ENCODE measurements at places on chromosomes 7 and 10.

GRCh38 chr7:129882531-129882930 lies 70.2 kb downstream of the UBE2H start:
- no peak for DNase-seq

- no peak for DNase-seq
Measured at GRCh38 chr7:2926120-2926895, 82.2 kb upstream of the GNA12 start.

- no peak for DNase-seq
Measured at GRCh38 chr10:59865101-59865500, 41.3 kb downstream of the CCDC6 start.

DNA sequence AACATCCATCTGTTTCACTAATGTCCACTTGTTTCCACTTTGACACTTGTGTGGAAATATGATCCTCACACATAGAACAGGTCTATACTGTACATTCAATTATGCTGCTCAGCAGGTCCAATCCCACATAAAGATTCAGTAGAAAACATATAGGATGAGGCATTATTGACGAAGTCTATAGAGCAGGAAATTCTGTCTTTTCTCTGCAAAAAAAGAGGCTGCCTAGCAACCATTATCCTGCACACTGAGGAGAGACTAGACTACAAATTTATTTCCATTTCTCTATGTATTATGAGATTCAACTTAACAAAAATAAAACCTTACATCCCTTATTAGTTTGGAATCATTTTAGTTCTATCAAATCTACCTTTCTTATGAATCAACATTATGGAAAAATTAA lies 204.6 kb upstream of the POM121L12 start:
- no peak for DNase-seq

- no peak for DNase-seq
Measured at GRCh38 chr7:2355705-2356008, 1.0 kb downstream of the EIF3B start.

GRCh38 chr10:126945351-126946030 lies 40.3 kb downstream of the DOCK1 start:
- no peak for DNase-seq

- no peak for DNase-seq
Measured at GRCh38 chr7:139016931-139017511, 18.8 kb downstream of the ZC3HAV1L start.

- no peak for DNase-seq
Measured at GRCh38 chr10:63431962-63432797, 33.6 kb downstream of the JMJD1C start.

DNA sequence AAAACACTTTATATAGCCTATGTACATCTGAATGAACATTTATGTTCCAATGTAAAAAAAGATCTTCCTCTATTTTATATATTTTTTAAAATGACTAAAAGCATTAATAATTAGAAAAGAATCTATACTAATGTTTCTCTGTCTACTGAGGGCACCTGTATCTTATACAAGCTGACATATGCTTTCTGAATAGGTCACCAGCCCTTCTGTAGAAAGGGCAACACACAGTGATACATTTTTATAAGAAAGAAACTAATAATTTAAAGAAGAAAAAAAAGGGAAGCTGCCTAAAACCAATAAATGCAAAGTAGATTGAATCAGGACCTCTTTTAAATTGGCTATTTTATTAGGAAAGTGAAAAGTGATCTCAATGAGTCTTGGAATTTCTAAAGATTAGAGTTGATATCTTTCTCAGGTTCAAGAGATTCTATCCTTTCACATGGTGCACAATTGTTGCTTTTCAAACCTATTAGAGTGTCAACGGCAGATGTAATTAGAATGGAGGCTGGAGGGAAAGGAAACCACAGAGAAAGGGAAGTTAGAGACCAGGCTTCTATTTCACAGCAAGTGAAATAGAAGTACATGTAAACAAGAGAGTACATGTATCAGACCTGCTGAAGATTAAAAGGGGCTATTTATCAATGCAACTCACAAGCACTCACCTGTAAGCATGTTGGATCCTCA lies 6.3 kb downstream of the MTPN start:
- no peak for DNase-seq

DNA sequence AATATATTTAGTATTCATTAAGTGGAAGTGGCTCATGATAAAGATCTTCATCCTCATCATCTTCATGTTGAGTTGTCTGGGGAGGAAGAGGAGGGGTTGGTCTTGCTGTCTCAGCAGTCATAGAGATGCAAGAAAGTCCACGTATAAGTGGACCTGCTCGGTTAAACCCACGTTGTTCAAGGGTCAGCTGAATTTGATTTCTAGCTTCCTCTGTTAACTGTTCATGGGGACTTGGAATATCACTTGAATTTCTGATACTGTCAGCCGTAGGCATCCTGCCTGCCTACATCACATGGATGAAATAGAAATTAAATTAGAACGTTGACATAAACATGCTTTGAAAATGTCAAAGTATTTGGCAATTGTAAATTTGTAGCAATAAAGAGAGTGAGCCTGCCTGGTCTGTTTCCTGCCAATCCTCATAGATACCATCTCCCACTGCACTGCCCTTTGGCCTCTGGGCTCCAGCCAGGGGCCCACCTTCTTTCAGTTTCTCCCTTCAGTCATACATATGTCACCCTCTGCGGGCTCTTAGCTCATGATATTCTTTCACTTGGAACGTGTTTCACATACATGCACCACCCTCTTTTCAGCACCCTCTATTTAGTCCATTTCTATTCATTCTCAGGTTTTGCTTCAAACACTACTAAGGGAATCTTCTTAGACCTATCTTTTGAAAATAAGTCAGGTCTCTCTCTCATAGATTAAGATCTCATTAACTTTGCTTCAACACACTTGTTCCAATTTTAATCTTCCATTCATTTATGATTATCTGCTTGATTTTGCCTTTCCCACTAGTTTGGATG lies 376.3 kb downstream of the IPMK start:
- DNase-seq = no peak

- no peak for DNase-seq
Measured at GRCh38 chr10:127039435-127039834, 134.2 kb downstream of the DOCK1 start.

- DNase-seq = no peak
Measured at GRCh38 chr7:18566829-18567228, 71.3 kb downstream of the HDAC9 start.

DNA sequence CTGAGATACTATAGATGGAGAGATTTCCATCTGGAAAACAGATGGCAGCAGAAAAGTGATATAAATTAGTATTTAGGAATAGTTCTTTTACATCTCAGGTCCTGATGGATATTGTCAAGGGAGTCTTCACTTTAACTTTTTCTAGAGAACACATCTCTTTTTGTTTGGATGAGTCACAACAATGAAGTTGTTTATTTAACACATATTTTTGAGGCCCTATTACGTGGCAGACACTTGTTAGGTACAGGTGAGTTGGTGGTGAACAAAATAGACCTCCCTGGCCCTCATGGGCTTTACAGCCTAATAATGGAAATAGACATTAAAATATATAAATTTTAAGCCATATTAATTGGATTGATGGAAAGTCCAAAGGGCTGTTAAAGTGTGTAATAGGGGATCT lies 168.3 kb downstream of the VTI1A start:
- no peak for DNase-seq

GRCh38 chr10:86876748-86877147 lies 80.7 kb downstream of the MMRN2 start:
- no peak for DNase-seq

DNA sequence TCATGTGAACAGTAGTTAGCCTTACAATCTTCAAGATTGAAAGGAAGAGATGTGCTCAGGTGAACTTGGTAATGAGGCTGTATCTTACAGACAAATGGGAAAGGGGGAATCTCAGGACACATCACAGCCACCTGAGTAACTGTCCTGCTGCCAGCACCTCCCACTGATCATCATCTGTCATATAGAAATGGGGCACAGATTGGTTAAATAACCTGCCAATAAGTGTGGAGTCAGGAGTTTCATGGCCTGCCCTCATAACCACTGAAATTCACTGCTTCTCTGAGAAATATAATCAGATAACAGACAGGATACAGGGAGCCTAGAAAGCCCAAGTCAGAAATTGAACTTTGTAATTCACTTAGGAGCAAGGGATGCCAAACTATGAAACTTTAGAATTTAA lies 64.9 kb upstream of the TAS2R16 start:
- DNase-seq = no peak

GRCh38 chr7:129799350-129799955 lies 153.3 kb downstream of the UBE2H start:
- no peak for DNase-seq

- no peak for DNase-seq
Measured at GRCh38 chr7:157279741-157280215, 57.0 kb upstream of the DNAJB6 start.

GRCh38 chr7:111268941-111269340 lies 178.0 kb downstream of the LRRN3 start:
- no peak for DNase-seq

GRCh38 chr7:45515346-45515745 lies 58.8 kb upstream of the ADCY1 start:
- no peak for DNase-seq

DNA sequence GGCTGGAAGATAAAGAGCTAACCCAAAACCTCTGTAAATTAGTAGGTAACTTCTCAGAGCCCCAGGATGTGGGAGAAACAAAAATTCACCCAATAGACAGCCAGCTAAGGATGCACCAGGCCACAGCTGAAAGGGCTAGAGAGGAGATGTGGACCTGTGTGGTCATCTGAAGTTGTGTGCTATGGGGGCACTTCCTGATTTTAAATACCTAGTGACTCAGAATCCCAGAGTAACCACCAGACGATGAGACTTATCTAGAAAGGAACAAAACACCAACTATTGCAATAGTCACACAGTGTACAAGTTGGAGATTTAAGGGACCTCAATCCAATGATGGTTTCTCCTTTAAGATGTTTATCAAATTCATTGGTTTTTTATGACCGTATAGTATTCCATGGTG lies 408.3 kb upstream of the ANKRD30A start:
- no peak for DNase-seq

DNA sequence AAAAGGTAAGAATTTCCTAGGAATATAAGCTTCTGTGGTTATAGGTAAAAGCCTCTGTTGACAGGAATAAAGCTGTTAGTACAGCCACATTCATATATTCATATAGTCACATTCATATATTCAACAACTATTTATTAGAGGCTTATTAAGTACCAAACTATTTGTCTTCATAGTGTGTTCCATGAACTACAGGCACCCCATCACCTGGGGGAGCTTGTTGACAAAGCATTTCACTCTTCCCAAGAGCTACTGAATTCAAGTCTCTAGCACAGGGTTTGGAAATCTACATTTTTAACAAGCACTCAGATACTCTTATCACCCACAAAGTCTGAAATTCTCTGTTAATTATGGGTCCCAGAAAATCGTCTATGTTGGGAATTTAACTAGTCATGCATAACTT lies 110.6 kb downstream of the RNLS start:
- no peak for DNase-seq

GRCh38 chr10:17120694-17121093 lies 8.9 kb downstream of the CUBN start:
- no peak for DNase-seq

- DNase-seq = no peak
Measured at GRCh38 chr10:58373442-58373827, 11.8 kb upstream of the TFAM start.

DNA sequence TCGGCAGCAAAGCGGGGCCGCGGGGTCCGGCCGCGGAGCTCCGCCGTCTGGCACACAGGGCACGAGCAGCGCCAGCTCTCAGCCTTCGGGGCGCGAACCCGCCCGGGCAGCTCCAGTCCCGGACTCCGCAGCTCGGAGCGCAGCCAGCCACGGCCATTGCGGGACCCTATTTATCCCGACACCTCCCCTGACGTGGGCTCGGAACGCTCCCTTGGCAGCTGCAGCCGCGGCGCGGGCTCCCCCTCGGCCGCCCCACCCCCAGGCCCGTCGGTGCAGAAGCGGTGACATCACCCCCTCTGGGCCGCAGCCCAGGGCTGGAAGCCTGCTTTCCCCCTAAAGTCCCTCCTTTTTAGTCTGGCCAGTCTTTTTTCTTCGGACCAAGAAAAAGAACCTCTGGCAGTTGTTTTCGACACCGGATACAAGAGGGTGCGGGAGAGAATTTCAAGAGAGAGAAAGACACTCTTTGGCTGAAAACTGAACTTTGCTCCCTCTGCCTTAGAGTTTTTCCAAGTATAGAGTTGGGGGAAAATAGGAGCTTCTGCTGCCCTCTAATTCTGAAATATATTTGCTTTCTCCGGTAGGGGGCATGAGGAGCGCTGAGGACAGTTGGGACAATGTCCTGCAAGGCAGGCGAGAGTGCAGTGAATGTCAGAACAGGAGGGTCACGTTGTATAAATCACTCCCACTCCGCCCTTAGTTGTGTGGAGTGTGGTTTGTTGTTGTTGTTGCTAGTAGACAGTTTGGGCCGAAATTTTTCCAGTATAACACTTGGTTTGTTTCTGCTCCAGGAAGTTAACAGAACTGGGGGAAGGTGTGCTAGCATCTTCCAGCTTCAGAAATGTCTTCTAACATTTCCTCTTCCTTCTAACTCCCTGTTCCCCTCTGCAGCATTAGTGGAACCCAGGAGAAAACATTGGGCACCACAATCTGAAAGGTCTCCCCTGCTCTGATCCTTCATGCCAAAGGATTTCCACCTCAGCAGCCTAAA lies at the start of gene SFRP4:
SFRP4 (minus strand) TSS at position 145 of the 988 bp plus-strand sequence. CDS start 280 bp downstream, outside the sequence.
- DNase-seq = no peak

GRCh38 chr10:89207801-89208551 lies 859 bp upstream of the CH25H start:
- DNase-seq = no peak

- DNase-seq = no peak
Measured at GRCh38 chr7:155685791-155686160, 41.3 kb downstream of the RBM33 start.

DNA sequence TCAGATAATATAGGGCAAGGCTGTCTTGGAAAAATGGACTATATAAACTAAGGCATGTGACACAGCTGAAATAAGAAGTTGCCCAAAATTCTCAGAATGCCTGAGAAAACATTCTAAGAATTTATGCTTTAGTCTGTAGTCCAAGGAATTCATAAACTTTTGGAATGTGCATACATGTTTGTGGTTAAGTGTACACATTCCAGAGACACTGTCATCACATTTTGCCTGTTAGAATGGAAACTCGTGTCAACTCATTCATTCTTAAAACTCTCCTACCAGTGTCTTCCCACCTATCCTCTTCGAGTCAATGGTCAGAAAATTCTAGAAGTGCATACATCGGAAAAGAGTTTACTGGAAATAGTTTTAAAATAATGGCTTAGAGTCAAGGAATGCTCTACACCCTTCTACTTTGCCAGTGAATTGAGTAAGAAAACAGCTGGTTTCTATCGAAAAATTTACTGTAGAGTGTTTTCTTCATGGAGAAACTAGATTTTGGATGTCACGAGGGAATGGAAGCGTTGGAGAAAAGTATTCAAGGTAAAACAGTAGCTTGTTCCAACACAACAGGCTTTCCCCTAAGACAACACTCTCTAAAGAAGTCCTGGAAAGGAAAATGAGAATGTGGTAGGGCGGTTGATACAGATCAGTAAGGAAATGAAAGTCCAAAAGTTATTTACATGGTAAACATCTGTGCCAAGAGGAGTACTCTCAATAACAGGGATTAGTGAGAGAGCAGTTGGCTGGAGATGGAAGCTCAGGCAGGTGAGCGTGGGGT lies 1177.6 kb upstream of the C7orf33 start:
- DNase-seq = no peak
